Nucleus accumbens (tissue), 56 donors: ENCODE measurements at places on chromosomes 5 and 9.
A peak's percentile ranks its signal among the peaks of the same experiment; 100 is the strongest.

DNA sequence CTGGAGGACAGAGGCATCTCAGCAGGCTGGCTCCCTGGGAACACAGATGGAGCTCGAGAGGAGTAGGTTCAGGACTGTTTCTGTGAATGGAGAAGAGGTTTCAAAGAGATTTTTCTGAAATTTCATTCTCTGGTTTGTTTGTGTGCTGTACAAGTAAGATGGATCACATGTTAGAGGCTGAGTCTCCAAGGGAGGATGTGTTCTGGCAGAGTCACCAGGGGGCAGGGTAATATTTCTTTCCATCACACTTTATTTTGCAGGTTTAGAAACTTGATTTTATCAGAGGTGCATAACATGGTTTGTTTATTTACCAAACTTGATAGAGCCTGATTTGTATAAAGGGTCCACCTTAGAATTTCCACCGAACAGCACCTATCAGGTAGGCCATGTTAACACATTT lies 69.2 kb upstream of the ARL15 start:
- no peak for DNase-seq

GRCh38 chr5:6446626-6447309 lies 1.9 kb upstream of the UBE2QL1 start:
- no peak for DNase-seq

DNA sequence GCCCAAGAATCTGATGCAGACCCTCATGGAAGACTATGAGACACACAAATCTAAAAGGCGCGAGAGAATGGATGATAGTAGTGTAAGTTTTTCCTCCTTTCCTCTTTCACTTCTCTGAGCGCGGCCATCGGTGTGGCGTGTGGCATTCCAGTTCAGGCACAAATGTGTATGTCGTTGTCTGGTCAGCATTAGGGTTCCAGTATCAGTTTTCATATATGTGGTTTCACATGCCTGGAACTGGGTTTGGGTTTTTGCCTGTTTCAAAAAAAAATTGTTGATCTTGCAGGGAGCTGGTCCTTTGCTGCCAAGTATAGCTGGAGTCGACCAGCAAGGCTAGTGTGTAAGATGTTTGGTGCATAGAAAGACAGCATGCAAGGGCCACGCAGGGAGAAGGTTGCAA lies 51.5 kb downstream of the C9orf152 start:
- DNase-seq = no peak

- DNase-seq = peak; percentile 35
These were observed 3.8 kb upstream of the STC2 start for GRCh38 chr5:173331956-173332479.

- DNase-seq = no peak
These were observed 273.5 kb downstream of the TMEM38B start for GRCh38 chr9:105967797-105968196.

DNA sequence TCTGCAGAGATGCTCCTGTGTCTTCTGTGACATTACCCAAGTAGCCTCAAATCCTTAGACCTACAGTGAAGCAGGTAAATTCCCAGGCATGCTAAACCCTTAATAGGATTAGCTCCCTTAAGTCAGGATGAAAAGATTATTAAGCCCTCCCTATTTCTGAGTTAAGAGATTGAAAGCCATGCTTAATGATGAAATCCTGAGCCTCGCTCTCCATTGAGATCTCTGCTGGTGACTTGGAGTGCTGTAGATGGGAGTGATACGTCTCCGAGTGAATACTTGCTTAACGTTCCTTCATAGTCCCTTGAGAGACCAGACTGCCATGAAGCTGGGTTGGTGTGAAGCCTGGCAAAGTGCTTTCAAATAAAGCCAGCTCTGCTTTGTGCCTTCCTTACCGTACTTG lies 34.2 kb downstream of the AOPEP start:
- no peak for DNase-seq

GRCh38 chr5:78661691-78662090 lies 13.1 kb upstream of the LHFPL2 start:
- no peak for DNase-seq

- no peak for DNase-seq
These were observed 282.2 kb downstream of the DTWD2 start for GRCh38 chr5:118705959-118706667.

GRCh38 chr9:29609282-29609681 lies 2036.0 kb upstream of the C9orf72 start:
- DNase-seq = no peak

DNA sequence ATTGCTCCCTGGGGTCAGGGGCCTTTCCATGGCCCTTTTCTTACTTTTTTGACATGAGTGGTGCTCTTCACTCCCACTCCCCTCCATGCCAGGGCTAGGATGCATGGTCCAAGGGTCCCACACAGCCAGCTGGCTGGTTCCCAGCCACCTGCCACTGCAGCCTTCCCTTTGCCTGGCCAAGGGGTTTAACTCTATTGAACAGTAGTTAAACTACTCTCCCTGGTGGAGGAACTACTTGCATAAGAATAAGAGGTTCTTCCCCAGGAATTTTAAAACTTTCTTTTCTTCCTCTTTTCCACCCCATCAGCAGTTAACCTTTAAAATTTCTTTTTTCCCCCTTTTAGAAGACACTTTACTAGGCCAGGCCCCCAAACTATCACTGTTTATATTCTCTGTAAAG lies 1532.8 kb upstream of the ACO1 start:
- no peak for DNase-seq

DNA sequence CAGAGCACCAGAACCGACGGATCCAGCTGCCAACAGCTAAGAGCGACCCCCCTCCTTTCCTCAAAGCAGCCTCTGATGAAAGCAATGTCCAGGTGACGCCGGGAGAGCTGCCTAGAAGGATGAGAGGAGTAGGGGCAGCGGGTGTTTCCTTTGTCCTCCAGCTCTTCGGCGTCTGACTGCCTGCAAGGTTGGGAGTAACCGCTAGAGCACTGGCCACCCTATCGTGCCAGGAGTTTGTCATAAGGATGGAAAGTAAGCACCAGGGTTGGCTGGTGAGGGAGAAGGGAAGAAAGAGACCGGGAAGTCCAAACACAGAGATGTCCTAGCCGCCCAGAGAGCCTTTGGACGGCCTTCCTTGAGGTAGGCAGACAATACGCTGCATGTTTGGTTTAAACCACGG lies 10.8 kb downstream of the MRPL36 start:
- DNase-seq = no peak

GRCh38 chr9:108156270-108156998 lies 666.9 kb upstream of the KLF4 start:
- no peak for DNase-seq

- no peak for DNase-seq
These were observed 2.7 kb upstream of the PTAR1 start for GRCh38 chr9:69762527-69762926.

- DNase-seq = no peak
These were observed 97.5 kb downstream of the IRX2 start for GRCh38 chr5:2653991-2654390.

- no peak for DNase-seq
These were observed 48.1 kb upstream of the NKD2 start for GRCh38 chr5:960551-960950.

GRCh38 chr5:125109816-125110215 lies 363.4 kb upstream of the ZNF608 start:
- DNase-seq = no peak

DNA sequence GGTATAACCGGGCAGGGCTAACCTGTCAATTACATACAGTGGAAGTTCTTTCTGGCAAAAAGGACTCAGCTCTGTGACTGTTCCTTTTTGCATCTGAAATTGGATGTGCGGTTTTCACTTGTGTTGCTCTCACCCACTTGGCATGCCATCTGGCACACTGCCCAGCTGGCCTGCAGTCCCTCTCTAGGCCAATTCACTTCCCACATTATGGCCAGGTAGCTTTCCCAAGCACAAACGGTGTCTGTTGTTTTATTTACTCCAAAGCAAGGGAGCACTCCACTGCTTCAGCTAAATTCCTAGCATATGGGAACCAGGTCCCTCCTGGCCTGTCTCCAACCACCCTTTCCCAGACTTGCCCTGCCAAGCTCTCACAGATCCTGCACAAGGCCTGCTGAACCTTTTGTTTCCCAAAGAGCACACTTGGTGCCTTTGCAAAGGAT lies 132.5 kb downstream of the SEMA6A start:
- no peak for DNase-seq

GRCh38 chr9:6576987-6577386 lies 68.5 kb downstream of the GLDC start:
- peak; percentile 69 for DNase-seq

DNA sequence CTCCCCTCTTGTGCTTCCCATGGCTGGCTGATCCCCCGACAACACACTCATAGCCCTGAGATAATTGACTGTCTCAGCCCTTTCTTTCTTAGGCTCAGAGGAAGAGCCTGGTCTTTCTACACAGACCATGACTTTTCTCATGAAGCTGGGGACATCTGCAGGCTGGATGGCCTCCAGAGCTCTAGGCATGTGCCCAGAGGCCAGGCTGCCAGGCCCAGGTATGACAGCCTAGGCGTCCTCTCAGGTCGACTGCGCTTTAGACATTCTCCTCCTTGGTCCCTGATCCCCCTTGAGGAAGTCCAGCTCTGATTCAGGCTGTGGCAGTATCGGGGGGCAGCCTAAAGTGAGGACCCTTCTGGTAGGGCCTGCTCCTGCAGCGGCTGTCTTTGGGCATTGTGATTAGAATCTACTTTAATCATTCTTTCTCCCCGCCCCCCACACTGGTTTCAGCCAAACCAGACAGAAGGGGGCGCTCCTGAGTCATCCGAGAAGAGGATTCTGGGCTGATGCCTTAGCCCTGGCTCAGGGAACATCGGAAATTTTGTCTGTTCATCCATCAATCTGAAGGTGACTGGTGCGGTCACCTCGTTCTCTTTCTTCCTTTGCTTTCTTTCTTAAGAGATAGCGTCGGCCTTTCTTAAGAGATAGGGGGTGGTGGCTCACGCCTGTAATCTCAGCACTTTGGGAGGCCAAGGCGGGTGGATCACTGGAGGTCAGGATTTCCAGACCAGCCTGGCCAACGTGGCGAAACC lies 66.5 kb upstream of the HSPA9 start:
- DNase-seq = peak; percentile 24

DNA sequence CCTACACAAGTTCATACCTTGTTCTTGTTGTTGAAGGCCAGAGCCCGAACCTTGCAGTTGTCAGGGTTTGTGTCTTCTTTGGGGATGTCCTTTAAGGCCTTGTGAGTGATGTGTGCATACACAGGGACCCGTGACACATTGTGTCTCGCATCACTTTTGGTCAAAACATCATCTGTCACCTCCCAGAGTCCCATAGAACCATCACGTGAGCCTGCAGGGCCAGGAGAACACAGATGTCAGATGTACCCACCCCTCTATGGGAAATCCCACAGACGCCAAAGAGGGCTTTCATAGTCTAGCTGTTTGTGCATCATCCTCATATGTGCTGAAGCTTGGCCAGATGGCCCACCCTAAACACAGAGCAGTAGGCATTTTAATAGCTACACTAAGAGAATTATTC lies 28.2 kb downstream of the DCAF12 start:
- DNase-seq = no peak

- no peak for DNase-seq
These were observed 5.9 kb upstream of the QSOX2 start for GRCh38 chr9:136251264-136252115.

DNA sequence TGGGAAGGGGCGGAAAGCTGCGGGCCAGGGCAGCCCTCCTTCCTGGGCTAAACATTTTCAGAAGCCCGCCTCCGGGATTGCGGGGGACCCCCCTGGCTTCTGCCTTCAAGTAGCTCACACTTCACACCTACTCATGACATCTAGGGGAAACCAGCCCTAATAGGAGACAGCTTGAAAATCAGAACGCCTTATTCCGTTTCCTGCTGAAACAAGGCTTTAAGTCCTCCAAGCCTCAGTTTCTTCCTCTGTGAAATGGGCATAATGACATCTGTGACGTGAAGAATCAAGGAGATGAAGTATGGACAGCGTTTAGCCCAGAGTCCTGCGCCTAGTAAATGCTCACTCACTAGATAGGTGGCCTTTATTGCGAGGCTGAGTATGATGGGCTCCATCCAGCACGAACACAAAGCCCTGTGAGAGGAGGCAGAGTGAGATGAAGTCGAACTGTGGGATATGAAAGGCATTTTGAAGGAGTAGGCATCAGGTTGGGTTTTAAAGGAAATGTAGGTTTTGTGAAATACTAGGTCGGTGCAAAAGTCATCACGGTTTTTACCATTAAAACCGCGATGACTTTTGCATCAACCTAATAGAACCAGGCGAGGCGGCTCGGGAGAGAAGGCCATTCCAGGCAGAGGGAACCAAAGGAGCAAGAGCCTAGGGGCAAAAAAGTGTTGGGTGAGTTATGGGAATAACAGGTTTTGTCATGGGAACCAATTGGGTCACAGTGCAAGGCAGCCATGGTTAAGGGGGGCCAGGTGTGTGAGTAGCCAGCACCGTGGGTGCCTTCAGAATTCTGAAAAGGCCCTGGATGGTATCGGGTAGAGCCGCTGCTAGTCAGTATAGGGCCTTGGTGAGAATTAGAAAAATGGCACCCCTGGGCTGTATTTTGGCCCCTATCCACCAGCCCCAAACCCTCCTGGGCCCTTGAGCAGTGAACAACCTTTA lies 1.0 kb upstream of the TSC1 start:
- DNase-seq = no peak

- no peak for DNase-seq
These were observed 114.9 kb upstream of the KLF9 start for GRCh38 chr9:70529377-70529776.

DNA sequence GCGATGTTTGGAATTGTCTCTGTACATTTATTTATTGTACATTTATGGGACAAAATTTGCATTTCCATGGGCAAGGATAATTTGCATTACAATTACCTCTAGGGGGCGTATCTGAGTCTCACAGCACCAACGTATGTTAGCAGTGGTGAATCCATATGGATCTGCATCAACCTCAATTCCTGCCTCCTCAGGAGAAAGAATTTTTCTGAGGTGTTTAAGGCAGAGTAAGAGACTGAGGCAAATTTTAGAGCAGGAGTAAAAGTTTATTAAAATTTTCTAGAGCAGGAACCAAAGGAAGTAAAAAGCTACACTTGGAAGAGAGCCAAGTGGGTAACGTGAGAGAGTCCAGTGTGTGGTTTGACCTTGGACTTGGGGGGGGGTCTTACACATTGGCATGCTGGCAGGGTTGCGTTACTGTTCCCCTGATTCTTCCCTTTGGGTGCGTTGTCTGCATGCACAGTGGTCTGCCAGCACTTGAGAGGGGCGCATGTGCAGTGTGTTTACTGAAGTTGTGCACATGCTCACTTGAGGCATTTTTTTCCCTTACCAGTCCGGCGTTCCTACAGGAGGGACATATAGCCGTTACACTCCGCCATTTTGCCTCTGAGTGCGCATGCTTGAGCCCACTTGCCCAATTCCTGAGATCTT lies 21.0 kb upstream of the RAB14 start:
- no peak for DNase-seq
